Stimulated activated CD4-positive, alpha-beta T cell treated with anti-CD3 and anti-CD28 coated beads, Interleukin-15, amount 100 ng/mL, for 1 hour (primary cell): ENCODE measurements at places on chromosomes 6 and 20.

DNA sequence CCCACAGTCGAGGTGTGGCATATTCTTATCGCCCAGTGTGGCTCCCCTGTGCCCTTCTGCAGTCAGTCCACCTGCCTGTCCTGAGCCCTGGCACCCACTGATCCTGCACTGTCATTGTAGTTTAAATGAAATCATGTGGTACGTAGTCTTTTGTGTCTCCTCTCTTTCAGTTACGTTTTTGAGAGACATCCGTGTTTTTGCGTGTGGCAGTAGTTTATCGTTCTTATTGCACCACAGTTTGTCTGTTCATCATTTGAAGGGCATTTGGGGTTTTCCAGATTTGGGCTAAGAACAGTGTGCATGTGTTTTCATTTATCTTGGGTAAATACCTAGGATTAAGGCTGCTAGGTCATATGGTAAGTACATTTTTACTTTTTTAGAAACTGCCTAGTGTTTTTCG lies 49.3 kb downstream of the SPATA2 start:
- DNase-seq: no peak

GRCh38 chr6:3294396-3294795 lies 35.6 kb downstream of the PSMG4 start:
- DNase-seq: no peak

DNA sequence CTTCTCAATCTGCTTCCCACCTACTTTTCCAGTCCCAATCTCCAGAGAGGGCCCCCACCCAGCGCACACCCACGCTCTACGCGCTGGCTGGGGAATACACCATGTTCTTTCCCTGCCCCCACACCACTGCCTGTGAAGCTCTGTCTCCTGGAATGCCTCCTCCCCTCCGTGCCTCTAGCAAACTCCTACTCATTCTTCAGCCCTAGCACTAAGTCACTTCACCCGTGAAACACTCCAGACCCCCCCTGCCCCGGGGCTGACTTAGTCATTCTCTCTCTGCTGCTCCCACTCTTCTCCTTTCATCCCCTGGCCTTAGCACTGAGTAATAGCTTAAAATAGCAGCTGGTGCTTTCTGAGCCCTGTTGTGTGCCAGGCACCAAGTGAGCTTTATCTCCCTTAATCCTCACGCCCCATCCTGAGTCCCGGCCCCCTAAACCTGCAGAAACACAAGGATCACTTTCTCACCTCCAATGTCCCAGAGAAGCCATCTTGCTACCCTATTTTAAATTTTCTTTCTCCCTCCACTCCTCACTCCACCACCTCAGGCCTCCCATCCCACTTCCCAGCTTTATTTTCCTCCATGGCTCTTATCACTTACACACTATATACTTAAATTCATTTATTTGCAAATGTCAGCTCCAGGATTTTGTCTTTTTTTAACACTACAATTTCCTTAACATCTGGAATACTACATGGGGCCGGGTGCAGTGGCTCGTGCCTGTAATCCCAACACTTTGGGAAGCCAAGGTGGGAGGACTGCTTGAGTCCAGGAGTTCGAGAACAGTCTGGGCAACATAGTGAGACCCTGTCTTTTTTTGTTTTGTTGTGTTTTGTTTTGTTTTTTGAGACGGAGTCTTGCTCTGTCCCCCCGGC lies 6.3 kb upstream of the PARD6B start:
- peak; percentile 73 for DNase-seq

DNA sequence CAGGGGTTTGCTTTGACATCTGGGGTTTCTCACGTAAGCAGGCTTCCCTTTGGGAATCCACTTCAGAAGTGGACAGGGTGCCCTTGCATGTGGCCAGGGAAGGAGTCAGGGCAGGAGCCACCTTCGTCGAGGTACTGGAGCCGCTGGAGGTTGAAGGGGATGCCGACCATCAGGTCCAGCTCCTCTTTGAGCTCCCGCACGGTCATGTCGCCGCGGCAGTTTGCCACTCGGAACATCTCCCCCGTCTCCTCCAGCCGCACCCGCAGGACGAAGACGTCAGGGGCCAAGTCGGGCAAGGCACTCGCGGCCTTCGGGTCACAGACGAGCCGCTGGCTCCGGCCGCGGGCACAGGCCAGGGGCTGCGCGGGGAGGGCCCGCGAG lies 360 bp downstream of the ANKRD60 start:
- DNase-seq: no peak

GRCh38 chr20:50260479-50261221 lies 70.0 kb downstream of the CEBPB start:
- DNase-seq: no peak

DNA sequence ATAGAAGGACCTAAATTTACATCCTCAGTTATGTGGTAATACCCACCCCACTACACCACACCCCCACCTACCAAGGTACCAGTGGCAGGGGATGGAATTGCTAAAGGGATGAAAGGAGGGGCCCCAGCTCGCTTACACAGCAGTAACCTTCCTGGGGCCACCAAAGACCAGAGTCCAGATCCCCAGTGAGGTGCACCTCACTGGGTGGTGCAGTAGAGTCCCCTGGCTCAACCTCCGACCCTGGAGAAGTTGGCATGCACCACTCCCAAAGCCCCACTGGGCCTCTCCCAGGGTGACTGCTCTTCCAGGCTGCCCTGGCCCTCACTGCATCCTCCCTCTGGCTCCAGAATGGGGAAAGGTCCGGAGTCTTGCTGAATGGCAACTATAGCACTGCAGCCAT lies 816 bp downstream of the UNC5CL start:
- DNase-seq: no peak

DNA sequence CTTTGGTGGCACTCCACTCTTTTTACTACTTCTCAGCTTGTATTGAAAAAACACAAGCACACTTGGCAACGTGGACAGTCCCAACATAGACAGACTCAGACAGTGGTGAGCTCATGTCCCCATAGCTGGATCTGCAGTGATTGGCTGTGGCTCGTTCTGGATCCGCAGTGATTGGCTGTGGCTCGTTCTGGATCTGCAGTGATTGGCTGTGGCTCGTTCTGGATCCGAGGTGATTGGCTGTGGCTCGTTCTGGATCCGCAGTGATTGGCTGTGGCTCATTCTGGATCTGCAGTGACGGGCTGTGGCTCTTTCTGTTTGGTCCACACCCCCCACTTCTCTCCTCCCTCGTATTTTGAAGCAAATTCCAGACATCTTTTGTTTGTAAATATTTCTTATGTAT lies 28.0 kb downstream of the OSBPL2 start:
- no peak for DNase-seq

DNA sequence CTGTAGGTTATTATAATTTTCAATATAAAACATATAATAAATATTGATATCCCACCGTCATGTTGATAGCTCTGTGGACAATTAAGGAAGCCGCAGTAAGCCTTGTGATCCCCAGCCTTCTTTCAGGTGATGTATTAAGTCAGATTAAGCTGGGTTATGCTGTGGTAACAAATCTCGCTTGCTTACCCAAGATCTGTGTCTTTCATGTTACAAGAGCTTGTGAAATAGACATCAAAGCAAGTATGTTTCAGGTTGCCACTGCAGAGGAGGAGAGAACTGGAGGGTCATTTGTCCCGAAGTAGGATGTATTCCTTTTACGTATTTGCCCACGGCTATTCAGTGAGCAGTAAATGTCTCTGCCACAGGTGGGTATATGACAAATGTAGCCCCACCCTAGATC lies 17.8 kb upstream of the BCKDHB start:
- no peak for DNase-seq

- DNase-seq: no peak
These were observed 39.0 kb downstream of the FARS2 start for GRCh38 chr6:5300206-5300764.

DNA sequence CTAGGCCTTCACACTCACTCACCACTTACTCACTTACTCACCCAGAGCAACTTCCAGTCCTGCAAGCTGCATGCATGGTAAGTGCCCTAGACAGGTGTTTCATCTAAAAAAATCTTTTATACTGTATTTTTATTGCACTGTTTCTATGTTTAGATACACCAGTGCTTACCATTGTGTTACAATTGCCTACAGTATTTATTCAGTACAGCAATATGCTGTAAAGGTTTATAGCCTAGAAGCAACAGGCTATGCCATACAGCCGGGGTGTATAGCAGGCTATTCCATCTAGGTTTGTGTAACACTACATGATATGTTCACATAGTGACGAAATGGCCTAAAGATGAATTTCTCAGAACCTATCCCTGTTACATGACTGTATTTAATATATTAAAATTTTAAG lies 37.1 kb upstream of the KCNK5 start:
- DNase-seq: no peak

DNA sequence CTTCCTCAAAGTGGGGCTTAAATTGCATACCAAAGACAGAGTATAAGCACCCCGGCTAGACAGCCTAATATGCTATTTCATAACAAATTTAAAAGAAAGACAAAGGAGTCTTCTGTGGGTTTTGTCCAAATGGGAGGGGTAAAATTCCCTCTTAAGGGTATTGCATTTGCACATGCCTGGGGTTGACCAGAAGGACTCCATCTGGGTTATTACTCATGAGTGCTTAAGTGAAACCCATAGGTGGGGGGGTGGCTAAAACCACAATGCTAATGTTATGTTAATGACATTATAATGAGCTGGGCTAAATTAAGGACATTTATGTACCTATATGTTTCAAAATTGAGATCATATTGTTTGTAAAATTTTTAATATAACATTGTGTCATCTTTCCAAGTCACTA lies 15.0 kb downstream of the IMPG1 start:
- DNase-seq: no peak

- no peak for DNase-seq
These were observed 47.4 kb downstream of the HDAC2 start for GRCh38 chr6:113923526-113923925.

DNA sequence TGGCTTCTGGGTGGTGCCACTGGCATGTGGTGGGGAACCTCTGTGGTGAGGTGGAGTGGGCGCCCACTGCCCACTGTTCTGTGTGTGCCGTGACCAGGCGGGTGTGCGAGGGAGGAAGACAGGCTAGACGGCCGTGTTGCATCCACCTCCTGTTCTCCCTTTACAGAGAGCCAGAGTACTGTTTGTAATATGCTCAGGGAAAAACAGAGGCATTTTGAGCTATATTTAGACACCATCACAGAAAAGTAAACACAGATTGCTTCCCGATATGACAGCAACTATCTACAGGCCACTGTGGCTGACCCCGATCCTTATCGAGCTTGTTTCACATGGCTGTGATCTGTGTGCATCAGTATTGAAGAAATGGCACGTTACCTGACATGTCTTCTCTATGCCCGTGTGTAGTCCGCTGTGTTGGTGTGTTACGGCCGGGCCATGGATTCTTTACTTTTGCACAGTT lies 45.6 kb downstream of the ARID1B start:
- no peak for DNase-seq

- no peak for DNase-seq
These were observed 51.1 kb upstream of the MYL9 start for GRCh38 chr20:36490191-36490590.

DNA sequence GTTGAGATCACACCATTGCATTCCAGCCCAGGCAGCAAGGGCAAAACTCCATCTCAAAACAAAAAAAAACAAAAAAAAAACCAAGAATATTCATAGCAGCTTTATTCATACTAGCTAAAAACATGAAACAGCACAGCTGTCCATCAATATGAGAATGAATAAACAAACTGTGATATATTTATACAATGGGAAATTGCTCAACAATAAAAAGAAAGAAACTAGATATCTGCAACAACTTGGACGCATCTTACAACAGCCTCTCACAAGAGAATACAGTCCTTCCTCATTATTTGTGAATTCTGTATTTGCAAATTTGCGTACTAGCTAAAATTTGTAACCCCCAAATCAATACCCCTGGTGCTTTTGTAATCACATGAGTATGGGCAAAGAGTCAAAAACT lies 28.2 kb upstream of the SPAG4 start:
- no peak for DNase-seq

DNA sequence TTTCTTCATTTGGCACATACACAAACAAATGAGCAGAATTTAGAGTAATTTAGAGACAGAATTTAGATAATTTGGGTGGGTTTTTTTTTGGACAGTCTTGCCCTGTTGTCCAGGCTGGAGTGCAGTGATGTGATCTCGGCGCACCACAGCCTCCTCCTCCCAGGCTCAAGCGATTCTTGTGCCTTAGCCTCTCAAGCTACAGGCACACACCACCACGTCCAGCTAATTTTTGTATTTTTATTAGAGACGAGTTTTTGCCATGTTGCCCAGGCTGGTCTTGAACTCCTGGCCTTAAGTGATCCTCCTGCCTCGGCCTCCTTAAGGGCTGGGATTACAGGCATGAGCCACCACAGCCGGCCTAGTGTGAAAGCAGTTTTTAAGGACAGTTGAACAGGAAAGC lies 127.8 kb downstream of the MTHFD1L start:
- DNase-seq: no peak

- no peak for DNase-seq
These were observed 519.4 kb upstream of the JAG1 start for GRCh38 chr20:11193241-11193640.

DNA sequence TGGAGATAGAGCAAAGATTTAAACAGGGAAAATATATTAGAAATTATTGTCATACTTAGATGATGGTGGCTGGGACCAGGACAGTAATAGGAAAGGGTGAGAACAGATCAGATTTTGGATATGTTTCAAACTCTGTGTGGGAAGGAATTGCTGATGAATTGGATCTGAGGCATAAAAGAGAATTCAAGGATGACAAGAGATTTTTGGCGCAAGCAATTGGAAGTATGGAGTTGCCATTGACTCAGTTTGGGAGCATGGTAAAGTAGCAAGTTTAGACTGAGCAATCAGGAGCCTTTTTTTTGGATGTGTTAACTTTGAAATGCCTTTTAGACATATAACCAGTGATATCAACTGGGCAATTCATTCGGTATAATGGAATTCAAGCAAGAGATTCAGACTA lies 14.4 kb downstream of the TAB2 start:
- no peak for DNase-seq

- no peak for DNase-seq
These were observed 321.2 kb upstream of the ID4 start for GRCh38 chr6:19515939-19516338.

GRCh38 chr20:63860325-63861051 lies 810 bp upstream of the ABHD16B start:
- no peak for DNase-seq

GRCh38 chr6:81938991-81939732 lies 186.7 kb upstream of the TENT5A start:
- no peak for DNase-seq

DNA sequence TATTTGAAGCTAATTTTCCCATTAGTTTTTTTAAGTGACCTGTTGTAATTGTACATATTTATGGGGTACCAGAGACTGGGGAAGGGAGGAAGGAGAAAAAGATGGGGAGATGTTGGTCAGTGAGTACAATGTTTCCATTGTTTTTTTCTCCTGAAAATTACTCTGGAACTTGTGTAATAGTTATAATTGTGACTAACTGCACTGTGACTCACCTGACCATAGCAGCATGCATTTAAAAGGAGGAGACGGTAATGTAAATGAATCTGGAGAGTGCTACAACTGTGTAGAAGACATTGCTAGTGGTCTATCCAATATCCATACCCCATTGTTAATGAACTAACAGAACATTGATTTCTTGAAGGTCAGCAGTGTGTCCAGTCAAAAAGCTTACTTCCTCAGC lies 133.4 kb downstream of the RFPL4B start:
- DNase-seq: no peak

- DNase-seq: no peak
These were observed 74.8 kb upstream of the FLRT3 start for GRCh38 chr20:14412065-14412681.

- DNase-seq: no peak
These were observed 107.8 kb downstream of the ZFP64 start for GRCh38 chr20:52083627-52084232.
